ENCODE measurements at places on chromosomes 12 and 14. TPM values are rescaled to one million over a fixed set of nuclear protein-coding genes. Genes with fewer than 3 reads are reported as not detected.

DNA sequence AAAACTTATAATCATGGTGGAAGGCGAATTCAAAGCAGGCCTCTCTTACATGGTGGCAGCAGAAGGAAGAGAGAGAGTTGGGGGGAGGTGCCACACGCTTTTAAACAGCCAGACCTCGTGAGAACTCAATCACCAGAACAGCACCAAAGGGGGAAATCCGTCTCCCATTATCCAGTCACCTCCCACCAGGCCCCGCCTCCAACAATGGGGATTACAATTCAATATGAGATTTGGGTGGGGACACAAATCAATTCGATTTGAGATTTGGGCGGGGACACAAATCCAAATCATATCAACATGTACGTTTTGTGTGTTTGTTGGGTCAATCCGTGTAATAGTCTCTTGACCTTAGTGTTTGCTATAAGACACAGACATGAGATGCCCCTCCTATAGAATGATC, 21.8 kb upstream of the WNK1 start:
- no peak for DNase-seq
- H3K27me3 ChIP-seq: no peaks in the 10 kb centered on the region

- peaks cover 2% of the 10 kb centered on the region for H3K27me3 ChIP-seq
- DNase-seq: peak; percentile 45
- no peaks in the 10 kb centered on the region for H3K36me3 ChIP-seq
- H3K4me1 ChIP-seq: no peaks in the 10 kb centered on the region
- no peak overlapping the region for H3K4me3 ChIP-seq
These were observed 107.7 kb upstream of the CAND1 start for GRCh38 chr12:67161322-67161918.

DNA sequence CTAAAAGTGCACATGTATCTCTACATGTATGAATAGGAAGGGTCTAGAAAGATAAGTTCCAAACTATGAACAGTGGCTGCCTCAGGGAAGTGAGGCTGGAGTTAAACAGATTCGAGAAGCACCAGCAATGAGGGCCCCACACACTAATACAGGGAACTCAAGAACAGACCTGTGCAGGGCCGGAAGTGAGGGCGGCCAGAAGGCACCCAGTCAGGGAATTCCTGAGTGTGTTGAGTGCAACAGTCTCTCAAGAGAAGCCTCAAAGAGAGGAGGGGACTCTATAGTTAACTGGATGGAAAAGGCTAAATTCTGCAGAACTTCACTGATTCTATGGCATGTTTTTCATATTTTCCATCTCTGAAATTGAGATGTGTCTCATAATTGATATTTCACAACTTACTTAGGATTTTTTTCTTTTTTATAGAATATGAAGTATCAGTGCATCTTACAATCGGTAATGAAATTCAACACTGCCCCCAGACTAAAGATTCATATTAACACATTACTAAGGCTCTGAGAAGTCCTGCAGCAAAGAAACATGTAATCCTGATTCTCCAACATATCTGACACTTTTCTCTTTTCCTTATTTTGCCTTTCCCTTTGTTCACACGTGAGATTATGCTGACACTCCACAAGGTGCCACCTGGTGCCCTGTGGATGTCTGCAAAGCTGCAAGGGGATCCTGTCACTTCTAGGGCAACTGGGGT, 61.3 kb downstream of the CHGA start:
- H3K27ac ChIP-seq: no peak overlapping the region
- no peak overlapping the region for H3K4me3 ChIP-seq
- no peak for DNase-seq
- peaks cover 27% of the 10 kb centered on the region for H3K36me3 ChIP-seq
- H3K27me3 ChIP-seq: no peaks in the 10 kb centered on the region

KRT77 gene
- total RNA-seq: not detected

DNA sequence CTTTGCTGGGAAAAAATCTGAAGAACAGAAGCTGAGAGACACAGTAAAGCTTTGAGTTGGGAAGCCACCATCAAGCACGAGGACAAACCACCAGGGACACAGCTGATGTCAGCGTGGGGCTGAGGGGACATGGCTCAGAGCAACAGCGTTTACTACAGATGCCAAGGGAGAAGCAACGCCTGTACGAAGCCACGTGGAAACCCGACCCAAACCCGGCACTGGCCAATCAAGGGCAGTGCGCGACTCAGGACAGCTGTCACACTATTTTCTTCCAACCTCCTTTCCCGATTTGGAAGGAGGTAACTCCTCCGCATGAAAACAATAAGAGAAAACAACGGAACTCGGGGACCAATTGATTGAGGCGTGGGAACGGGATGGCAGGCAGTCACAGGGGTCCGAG, 20.2 kb upstream of the CHGA start:
- no peak overlapping the region for H3K4me3 ChIP-seq
- H3K27me3 ChIP-seq: peaks cover 9% of the 10 kb centered on the region
- no peak for DNase-seq
- peaks cover 2% of the 10 kb centered on the region for H3K36me3 ChIP-seq
- peaks cover 35% of the 10 kb centered on the region for H3K4me1 ChIP-seq

GRCh38 chr14:88005978-88006851, 1.3 kb downstream of the GPR65 start:
- H3K27ac ChIP-seq: peak overlapping the region; percentile 87
- DNase-seq: peak; percentile 83
- peaks cover 59% of the 10 kb centered on the region for H3K4me1 ChIP-seq
- H3K36me3 ChIP-seq: peaks cover 26% of the 10 kb centered on the region

GRCh38 chr12:66163289-66163688, 6.5 kb downstream of the TMBIM4 start:
- peak overlapping the region; percentile 29 for H3K27ac ChIP-seq
- no peak for DNase-seq
- no peaks in the 10 kb centered on the region for H3K27me3 ChIP-seq
- H3K4me3 ChIP-seq: no peak overlapping the region
- peaks cover 69% of the 10 kb centered on the region for H3K4me1 ChIP-seq

GRCh38 chr12:62205346-62205745, 54.9 kb upstream of the USP15 start:
- peaks cover 1% of the 10 kb centered on the region for H3K4me1 ChIP-seq
- peaks cover 11% of the 10 kb centered on the region for H3K36me3 ChIP-seq
- H3K27me3 ChIP-seq: peaks cover 6% of the 10 kb centered on the region
- no peak overlapping the region for H3K4me3 ChIP-seq
- no peak for DNase-seq
- no peak overlapping the region for H3K27ac ChIP-seq

DNA sequence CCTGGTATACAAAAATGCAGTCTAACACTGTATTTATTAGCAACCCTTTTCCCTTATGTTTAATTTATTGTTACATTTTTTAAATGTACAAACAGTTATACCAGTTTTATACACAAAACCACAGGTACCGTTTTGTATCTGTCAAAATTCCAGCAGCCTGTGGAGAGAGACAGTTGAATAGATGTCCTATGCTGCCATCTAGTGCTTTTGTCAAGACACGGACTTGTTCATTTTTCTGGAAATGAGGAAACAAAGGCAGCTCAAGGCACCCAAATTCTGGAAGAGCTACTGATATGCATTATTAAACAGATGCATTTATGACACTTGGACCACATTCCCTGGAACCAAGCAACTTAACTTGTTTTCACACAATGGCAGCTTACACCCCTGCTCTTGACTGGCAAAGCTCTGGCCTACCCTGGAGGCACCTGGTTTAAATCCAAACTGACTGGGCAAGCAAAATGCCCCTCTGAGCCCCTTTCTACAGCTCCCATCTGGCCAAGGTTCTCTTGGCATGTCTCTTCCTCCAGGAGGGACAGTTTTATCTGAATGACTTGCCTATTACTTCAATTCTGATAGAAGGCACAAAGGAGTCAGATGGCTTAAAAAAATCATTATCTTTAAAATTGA, 286.9 kb upstream of the PRKD1 start:
- no peaks in the 10 kb centered on the region for H3K36me3 ChIP-seq
- DNase-seq: no peak
- no peak overlapping the region for H3K27ac ChIP-seq
- no peaks in the 10 kb centered on the region for H3K4me1 ChIP-seq

DNA sequence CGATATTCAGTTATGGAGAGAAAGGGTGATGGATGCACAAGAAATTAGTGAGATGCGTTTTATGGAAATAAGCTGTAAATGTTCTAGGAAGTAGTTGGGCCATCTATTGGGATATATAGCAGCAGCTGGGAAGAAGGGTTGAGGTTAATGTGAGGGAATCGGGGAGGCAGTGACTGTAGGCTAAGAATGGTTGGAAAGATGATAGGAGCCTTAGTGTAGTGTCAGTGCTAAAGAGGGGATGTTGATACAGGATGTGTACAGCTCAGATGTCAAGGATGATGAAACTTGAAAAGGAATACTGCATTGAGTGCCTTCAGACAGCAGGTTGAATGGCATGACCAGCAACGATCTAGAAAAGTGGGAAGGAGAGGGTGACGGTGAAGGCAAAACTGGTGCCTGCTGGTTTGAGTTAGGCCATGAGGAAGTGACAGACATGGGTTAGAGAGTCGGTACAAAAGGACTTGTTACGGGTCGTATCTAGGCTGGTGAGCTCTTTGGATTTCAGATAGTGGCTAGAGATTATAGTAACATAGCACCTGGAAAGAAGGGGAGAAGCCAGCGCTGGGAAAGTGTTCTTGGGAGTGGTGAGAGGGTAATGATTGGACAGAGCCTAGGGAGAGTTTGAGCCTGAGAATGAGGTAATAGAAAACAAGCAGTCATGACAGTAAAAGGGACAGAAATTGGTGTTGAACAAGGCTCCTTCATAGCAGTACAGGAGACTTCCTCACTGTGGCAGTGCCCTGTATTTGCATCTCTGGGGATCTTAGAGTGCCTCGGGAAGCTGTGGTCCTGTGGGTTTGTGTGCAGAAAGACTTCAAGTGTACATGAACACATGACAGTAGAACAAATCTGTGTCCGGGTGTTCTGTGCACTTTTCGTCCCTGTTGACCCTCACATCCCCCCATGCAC, 9.6 kb downstream of the MARS1 start:
- no peak overlapping the region for H3K4me3 ChIP-seq
- no peaks in the 10 kb centered on the region for H3K27me3 ChIP-seq
- H3K36me3 ChIP-seq: peaks cover 60% of the 10 kb centered on the region
- DNase-seq: no peak
- H3K4me1 ChIP-seq: peaks cover 13% of the 10 kb centered on the region

CLEC4C gene
- not detected for total RNA-seq

SERPINA10 gene
- total RNA-seq: not detected

CLEC12A gene
- total RNA-seq: not detected

DNA sequence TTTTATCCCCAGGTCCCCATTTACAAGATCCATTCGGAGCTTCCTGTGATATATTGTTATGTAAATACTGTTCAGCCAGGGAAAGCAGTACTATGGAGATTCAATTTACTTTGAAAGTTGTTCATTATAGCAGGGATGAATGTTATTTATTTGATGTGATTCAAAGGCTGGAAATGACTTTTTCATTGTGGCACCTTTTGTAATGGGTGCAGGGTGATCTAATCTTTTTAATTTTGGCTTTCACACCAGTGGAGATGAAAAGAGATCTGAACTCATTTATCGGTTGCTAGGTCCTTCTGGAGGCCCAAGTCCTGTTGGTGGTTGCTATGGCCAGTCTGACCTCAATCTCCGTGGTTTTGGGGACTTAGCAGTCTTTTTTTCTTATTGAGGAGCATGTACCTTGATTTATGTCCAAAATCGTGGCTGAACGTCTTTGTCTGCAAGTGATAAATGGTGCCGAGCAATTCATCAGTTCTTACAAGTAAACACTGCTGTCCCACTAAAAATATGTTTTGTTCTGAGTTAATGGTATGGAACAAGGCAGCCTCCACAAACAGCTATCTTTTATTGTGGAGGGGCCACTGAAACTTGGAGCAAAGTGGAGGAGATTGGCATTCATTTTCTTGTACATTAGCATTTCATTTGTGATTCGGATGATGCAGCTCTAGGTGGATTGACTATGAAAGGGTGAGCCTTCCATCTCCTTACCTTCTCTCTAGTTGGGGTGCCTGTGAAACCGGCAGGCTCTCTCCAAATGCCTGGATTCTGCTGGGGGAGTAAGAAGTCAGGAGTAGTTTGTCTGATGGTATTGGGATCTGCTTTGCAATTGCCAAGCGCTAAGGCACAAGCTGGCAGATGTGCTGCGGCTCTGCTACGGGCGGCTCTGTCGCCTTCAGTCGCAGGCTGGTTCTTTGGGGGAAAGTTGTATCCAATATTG, 2.0 kb downstream of the RMST start:
- no peak overlapping the region for H3K4me3 ChIP-seq
- no peak for DNase-seq
- H3K27me3 ChIP-seq: peaks cover 34% of the 10 kb centered on the region
- peaks cover 2% of the 10 kb centered on the region for H3K4me1 ChIP-seq
- no peak overlapping the region for H3K27ac ChIP-seq

GRCh38 chr14:36479344-36479743, 40.7 kb downstream of the NKX2-1 start:
- no peaks in the 10 kb centered on the region for H3K36me3 ChIP-seq
- peaks cover 6% of the 10 kb centered on the region for H3K27me3 ChIP-seq
- DNase-seq: no peak

DNA sequence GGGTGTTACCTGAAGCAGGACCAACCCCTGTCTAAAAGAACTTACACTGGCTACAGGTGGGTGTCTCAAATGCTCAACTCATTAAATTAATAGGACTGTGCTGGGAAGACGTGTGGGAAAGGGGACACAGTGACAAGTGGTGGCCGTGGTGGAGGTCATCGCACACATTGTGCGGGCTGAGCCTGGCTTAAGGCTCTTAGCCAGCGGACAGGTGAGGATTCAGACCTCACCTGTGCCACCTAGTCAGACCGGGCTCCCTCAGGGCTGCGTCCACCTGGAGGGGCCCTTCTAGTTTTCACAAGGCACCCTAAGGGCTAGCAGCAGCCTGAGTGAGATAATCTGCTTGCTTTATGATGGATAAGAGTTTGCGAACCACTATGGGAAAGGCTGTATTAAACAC, 125.2 kb upstream of the FKBP4 start:
- H3K4me1 ChIP-seq: no peaks in the 10 kb centered on the region
- no peak overlapping the region for H3K4me3 ChIP-seq
- no peak for DNase-seq

DNA sequence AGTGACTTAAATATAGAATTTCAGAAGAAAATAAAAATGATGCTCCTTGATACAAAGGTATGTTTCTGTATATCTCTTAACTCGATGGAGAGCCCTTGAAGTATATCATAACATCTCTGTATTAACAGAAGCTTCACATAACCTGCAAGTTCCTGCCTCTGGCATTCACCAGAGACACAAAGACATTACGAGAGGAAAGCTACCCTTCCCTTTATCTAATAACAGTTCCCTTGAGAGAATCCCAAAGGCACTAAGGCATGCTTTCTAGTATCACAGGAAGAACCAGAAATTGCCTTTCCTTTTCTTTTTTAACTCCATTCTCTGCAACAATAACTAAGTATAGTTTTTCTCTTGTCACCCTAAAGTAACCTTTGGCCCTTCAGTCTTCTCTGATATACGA, 164.5 kb downstream of the MGAT4C start:
- H3K27me3 ChIP-seq: no peaks in the 10 kb centered on the region
- H3K36me3 ChIP-seq: no peaks in the 10 kb centered on the region
- no peak for DNase-seq
- no peak overlapping the region for H3K4me3 ChIP-seq
- no peaks in the 10 kb centered on the region for H3K4me1 ChIP-seq
- H3K27ac ChIP-seq: no peak overlapping the region

GRCh38 chr12:14048941-14049545, 67.6 kb upstream of the GRIN2B start:
- peaks cover 2% of the 10 kb centered on the region for H3K27me3 ChIP-seq
- DNase-seq: no peak
- no peak overlapping the region for H3K27ac ChIP-seq
- no peaks in the 10 kb centered on the region for H3K4me1 ChIP-seq
- H3K36me3 ChIP-seq: no peaks in the 10 kb centered on the region
- no peak overlapping the region for H3K4me3 ChIP-seq

INSM2 gene
- total RNA-seq: not detected

B4GALNT3 gene
- 1.2 TPM for total RNA-seq

- no peaks in the 10 kb centered on the region for H3K36me3 ChIP-seq
- no peak overlapping the region for H3K4me3 ChIP-seq
- H3K27me3 ChIP-seq: no peaks in the 10 kb centered on the region
- H3K4me1 ChIP-seq: no peaks in the 10 kb centered on the region
- no peak overlapping the region for H3K27ac ChIP-seq
These were observed 92.6 kb upstream of the PRKD1 start for GRCh38 chr14:30020271-30020670.

EML5 gene
- 6.2 TPM for total RNA-seq

BEST3 gene
- total RNA-seq: not detected

Measured in activated CD4-positive, alpha-beta memory T cell treated with anti-CD3 and anti-CD28 coated beads for 36 hours (primary cell).